Effector memory CD8-positive, alpha-beta T cell (primary cell): ENCODE measurements at places on chromosomes 4 and X.

- H3K4me1 ChIP-seq = no peaks in the 10 kb centered on the region
- no peak overlapping the region for H3K4me3 ChIP-seq
- H3K27ac ChIP-seq = no peak overlapping the region
- no peak for DNase-seq
- no peaks in the 10 kb centered on the region for H3K36me3 ChIP-seq
- H3K27me3 ChIP-seq = peaks cover 6% of the 10 kb centered on the region
These were observed 18.7 kb downstream of the TMEM150C start for GRCh38 chr4:82543131-82543530.

GRCh38 chrX:40091691-40092421 lies 5.9 kb downstream of the BCOR start:
- no peaks in the 10 kb centered on the region for H3K27me3 ChIP-seq
- H3K36me3 ChIP-seq = peaks cover 46% of the 10 kb centered on the region
- peak overlapping the region; percentile 66 for H3K4me3 ChIP-seq
- DNase-seq = no peak

DNA sequence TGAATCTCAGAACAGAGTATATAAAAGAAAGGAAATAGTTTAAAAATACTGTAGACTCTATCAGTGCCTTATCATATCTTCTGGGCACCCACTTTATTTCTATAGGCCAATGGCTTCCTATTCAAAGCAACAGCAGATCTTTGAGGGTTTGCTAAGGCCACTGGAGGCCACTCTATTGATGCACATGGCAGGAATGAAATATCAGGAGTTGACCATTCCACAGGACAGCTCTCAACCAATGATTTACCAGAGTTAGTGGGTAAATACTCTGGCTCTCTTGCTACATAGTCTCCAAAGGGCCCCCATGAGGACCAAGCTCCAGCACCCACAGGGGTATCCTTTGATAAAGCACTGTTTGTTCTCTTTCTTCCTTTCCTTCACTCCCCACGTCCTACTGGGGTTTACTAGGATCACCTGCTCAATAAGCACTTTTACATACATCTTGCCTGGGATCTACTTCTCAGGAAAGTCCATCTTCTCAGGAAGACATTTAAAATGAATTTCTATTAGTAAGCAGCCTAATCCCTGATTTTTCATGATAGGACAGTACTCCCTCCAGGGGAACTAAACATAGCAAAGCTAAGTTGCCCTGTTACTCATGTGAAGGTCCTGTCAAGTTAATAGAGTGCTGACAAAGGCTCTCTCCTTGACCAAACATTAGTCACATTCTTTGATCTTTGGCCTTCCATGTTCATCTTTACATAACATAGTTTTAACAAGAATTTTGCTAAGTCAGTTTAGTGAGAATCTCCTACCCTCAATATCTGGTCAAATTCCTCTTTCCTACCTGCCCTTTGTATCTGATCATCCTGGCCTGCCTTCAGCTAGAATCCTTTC lies 459.7 kb downstream of the GRXCR1 start:
- H3K27ac ChIP-seq = no peak overlapping the region
- no peaks in the 10 kb centered on the region for H3K36me3 ChIP-seq
- H3K4me3 ChIP-seq = no peak overlapping the region
- no peaks in the 10 kb centered on the region for H3K4me1 ChIP-seq

GRCh38 chr4:175961604-175962003 lies 104.0 kb upstream of the WDR17 start:
- no peak for DNase-seq
- H3K27me3 ChIP-seq = peaks cover 5% of the 10 kb centered on the region
- H3K4me3 ChIP-seq = no peak overlapping the region
- H3K27ac ChIP-seq = no peak overlapping the region
- no peaks in the 10 kb centered on the region for H3K36me3 ChIP-seq
- no peaks in the 10 kb centered on the region for H3K4me1 ChIP-seq

DNA sequence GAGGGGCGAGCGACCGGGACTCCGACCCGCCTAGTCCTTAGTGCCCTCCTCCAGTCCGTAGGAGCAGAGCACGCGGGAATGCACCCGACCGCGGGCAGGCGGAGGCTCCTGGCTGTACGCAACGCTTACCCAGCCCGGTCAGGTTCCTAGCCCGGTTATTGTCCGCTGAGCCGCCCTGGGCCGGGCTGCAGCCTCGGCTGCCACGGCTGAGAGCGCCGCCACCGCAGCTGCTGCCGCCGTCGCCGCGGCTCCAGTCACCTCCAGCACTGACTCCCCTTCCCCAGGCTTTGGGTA lies at the start of gene AMER1:
Gene AMER1, minus strand, starts transcription at position 268 of the 294 bp plus-strand sequence. CDS start 12,422 bp downstream, outside the sequence.
- peaks cover 5% of the 10 kb centered on the region for H3K4me1 ChIP-seq
- peaks cover 13% of the 10 kb centered on the region for H3K36me3 ChIP-seq
- no peaks in the 10 kb centered on the region for H3K27me3 ChIP-seq

DNA sequence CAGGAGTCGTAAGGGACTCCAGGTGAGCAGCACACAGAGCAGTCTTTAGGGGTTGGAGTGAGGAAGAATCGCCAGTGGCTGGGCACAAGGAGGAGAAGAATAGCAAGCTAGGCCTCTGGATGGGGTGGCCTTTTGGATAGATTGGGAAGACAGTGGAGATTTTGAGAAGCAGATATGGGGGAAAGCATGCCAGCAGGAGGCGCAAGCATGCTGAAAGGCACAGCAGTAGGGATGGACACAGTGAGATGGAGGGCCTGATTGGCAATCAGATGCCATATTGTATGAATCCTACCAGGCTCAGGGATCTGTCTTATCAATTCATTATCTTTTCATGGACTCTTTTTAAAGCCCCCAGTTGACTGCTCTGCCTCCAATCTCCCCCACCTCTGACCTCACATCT lies 60.4 kb upstream of the MAGEA4 start:
- H3K27ac ChIP-seq = no peak overlapping the region
- no peaks in the 10 kb centered on the region for H3K36me3 ChIP-seq
- no peak for DNase-seq

DNA sequence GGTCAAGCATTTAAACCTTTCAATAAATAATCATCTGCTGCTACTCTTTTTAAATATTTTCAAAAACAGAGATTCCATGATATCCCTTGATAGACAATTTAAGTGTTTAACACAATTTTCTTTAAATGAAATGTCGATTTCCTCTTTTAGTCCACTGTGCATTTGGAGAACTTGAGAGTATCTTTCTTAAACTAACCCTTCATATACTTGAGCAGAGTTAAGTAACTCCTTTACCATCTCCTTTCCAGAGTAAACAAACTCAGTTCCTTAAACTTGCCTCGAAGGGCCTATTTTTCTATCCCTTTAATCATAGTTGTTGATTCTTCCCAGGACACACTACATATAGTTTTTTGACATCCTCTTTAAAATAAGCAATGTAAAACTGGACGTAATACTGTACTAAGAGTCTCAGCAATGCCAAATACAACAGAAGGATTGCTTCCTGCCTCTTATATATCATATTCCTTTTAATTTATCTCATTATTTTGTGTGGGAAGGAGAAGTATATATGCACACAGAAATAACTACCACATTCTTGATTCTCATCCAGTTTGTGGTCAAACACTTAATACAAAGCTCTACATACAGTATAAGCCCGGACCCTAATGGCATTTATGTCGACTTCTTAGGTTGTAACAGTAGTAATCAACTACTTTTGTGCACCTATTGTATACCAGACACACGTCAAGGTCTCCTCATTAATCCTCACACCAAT lies 22.8 kb downstream of the RAB28 start:
- H3K27me3 ChIP-seq = no peaks in the 10 kb centered on the region
- no peak overlapping the region for H3K4me3 ChIP-seq
- H3K36me3 ChIP-seq = no peaks in the 10 kb centered on the region
- peaks cover 27% of the 10 kb centered on the region for H3K4me1 ChIP-seq
- DNase-seq = no peak

GRCh38 chr4:48913346-48913745 lies 6.8 kb upstream of the OCIAD2 start:
- H3K27me3 ChIP-seq = no peaks in the 10 kb centered on the region
- H3K36me3 ChIP-seq = no peaks in the 10 kb centered on the region
- peaks cover 1% of the 10 kb centered on the region for H3K4me1 ChIP-seq
- no peak for DNase-seq

- DNase-seq = no peak
- no peaks in the 10 kb centered on the region for H3K4me1 ChIP-seq
- no peak overlapping the region for H3K4me3 ChIP-seq
- H3K36me3 ChIP-seq = no peaks in the 10 kb centered on the region
- H3K27me3 ChIP-seq = no peaks in the 10 kb centered on the region
- no peak overlapping the region for H3K27ac ChIP-seq
These were observed 306.1 kb upstream of the TAPT1 start for GRCh38 chr4:16532240-16532970.

GRCh38 chr4:15963576-15963975 lies 601 bp upstream of the FGFBP2 start:
- H3K4me3 ChIP-seq = peak overlapping the region; percentile 82

GRCh38 chr4:169956091-169956843 lies 69.9 kb downstream of the MFAP3L start:
- peaks cover 36% of the 10 kb centered on the region for H3K27me3 ChIP-seq
- no peaks in the 10 kb centered on the region for H3K36me3 ChIP-seq
- H3K27ac ChIP-seq = no peak overlapping the region
- DNase-seq = no peak
- no peak overlapping the region for H3K4me3 ChIP-seq

DNA sequence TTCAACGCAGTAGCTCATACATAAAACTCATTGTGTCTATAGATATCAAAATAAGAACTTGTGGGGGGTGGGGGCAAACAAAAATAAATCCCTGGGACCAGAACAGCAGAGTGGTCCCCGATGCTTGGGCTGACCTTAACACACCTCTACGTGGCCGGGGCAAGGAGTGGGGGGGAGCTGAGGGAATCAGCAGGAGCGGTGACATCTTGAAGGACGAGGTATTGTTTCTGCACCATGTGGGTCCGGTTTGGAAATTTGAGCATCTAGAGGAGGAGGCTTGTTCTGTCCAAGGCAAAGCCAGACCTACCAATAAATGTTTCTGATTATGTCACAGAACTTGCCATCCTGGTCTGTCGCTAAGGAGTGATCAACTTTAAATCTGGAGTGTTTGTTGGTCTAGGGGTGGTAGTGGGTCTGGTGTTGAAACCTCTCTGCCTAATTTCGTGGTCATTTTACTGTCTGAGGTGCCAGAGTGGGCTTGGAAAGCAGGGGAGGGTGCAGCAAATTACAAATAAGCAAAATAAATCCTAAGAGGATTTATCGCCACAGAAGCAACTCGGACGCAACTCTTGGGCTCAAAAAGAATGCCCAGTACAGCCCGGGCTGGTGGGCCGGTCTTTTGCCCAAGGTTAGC lies 774 bp upstream of the RAPGEF2 start:
- H3K4me1 ChIP-seq = peaks cover 38% of the 10 kb centered on the region
- H3K36me3 ChIP-seq = peaks cover 30% of the 10 kb centered on the region
- no peaks in the 10 kb centered on the region for H3K27me3 ChIP-seq
- H3K27ac ChIP-seq = peak overlapping the region; percentile 94
- peak overlapping the region; percentile 90 for H3K4me3 ChIP-seq

DNA sequence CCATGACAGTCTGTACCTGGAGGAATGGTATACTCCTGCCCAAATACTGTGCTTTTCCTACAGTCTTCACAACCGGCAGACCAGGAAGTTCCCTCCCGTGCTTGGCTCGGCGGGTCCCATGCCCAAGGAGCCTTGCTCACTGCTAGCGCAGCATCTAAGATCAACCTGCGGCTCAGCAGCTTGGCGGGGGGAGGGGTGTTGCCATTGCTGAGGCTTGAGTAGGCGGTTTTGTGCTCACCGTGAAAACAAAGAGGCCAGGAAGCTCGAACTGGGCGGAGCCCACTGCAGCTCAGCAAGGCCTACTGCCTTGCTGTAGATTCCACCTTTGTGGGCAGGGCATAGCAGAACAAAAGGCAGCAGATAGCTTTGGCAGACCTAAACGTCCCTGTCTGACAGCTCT lies 152.7 kb downstream of the TEX11 start:
- no peaks in the 10 kb centered on the region for H3K36me3 ChIP-seq
- DNase-seq = peak; percentile 31
- peaks cover 50% of the 10 kb centered on the region for H3K27me3 ChIP-seq
- H3K4me1 ChIP-seq = peaks cover 5% of the 10 kb centered on the region
- H3K4me3 ChIP-seq = peak overlapping the region; percentile 54

DNA sequence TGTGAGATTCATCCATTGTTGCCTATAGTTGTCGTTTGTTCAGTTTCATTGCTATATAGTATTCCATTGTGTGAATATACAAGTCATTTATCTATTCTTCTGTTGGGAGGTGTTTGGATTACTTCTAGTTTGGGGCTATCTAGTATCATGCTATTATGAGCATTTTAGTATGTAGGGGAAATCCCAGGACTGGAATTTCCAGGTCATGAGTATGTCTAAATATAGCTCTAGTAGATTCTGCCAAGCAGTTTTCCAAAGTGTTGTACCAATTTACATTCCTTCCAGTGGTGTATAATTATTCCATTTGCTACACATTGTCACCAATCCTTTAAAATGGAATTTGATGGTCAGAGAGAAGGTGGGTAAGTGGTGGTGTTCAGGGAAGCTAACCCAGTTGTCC lies 30.1 kb downstream of the EGFL6 start:
- H3K27me3 ChIP-seq = no peaks in the 10 kb centered on the region
- H3K27ac ChIP-seq = no peak overlapping the region
- no peak for DNase-seq
- H3K4me1 ChIP-seq = no peaks in the 10 kb centered on the region
- no peak overlapping the region for H3K4me3 ChIP-seq

GRCh38 chrX:72280321-72280845 lies 3.3 kb upstream of the RPS4X start:
- H3K4me3 ChIP-seq = no peak overlapping the region
- peaks cover 8% of the 10 kb centered on the region for H3K4me1 ChIP-seq
- H3K36me3 ChIP-seq = peaks cover 15% of the 10 kb centered on the region
- H3K27ac ChIP-seq = no peak overlapping the region
- H3K27me3 ChIP-seq = peaks cover 12% of the 10 kb centered on the region

GRCh38 chr4:35300996-35301774 lies 943.1 kb downstream of the ARAP2 start:
- H3K4me3 ChIP-seq = no peak overlapping the region
- no peaks in the 10 kb centered on the region for H3K4me1 ChIP-seq
- no peak for DNase-seq
- H3K27me3 ChIP-seq = no peaks in the 10 kb centered on the region

DNA sequence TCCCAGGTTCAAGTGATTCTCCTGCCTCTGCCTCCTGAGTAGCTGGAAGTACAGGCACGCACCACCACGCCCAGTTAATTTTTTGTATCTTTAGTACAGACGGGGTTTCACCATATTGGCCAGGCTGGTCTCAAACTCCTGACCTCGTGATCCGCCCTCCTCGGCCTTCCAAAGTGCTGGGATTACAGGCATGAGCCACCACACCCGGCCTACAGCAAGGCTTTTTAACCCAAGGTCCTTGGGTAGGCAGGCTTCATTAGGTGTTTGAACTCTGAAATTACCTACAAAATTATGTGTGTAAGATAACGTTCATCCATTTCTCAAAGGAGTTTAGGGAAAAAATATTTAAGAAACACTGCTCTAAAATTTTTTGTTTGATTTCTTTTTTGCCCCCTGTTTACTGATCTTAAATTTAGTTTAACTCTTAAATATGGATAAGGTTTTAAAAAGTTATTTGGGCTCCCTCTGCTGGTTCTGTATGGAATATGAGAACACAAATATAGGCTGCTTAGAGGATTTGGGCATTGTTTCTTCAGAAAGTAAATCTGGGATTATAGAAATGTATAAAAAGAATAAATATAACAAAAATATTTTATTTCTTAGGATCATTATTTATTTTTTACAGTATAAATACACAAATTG lies 92.8 kb downstream of the CBR4 start:
- no peaks in the 10 kb centered on the region for H3K36me3 ChIP-seq
- H3K4me1 ChIP-seq = no peaks in the 10 kb centered on the region
- no peak overlapping the region for H3K27ac ChIP-seq
- H3K4me3 ChIP-seq = no peak overlapping the region
- H3K27me3 ChIP-seq = no peaks in the 10 kb centered on the region
- no peak for DNase-seq
